ENCODE measurements at places on chromosomes 2 and 18. TPM values are rescaled to one million over a fixed set of nuclear protein-coding genes. Genes with fewer than 3 reads are reported as not detected.

The ATP6V1B1 gene
- not detected for polyA plus RNA-seq

The HMSD gene
- not detected for polyA plus RNA-seq

The GPAT2 gene
- polyA plus RNA-seq = not detected

The DCAF17 gene
- polyA plus RNA-seq = 7.6 TPM

The GNAL gene
- polyA plus RNA-seq = 5.0 TPM

The ANKRD62 gene
- polyA plus RNA-seq = not detected

The CAPN10 gene
- 1.5 TPM for polyA plus RNA-seq
